Naive thymus-derived CD4-positive, alpha-beta T cell (primary cell): ENCODE measurements at places on chromosomes 7 and 10.

- no peak for DNase-seq
These were observed 74.2 kb downstream of the EGFR start for GRCh38 chr7:55092975-55093373.

- DNase-seq, result no peak
These were observed 27.9 kb upstream of the PWWP2B start for GRCh38 chr10:132368881-132369635.

DNA sequence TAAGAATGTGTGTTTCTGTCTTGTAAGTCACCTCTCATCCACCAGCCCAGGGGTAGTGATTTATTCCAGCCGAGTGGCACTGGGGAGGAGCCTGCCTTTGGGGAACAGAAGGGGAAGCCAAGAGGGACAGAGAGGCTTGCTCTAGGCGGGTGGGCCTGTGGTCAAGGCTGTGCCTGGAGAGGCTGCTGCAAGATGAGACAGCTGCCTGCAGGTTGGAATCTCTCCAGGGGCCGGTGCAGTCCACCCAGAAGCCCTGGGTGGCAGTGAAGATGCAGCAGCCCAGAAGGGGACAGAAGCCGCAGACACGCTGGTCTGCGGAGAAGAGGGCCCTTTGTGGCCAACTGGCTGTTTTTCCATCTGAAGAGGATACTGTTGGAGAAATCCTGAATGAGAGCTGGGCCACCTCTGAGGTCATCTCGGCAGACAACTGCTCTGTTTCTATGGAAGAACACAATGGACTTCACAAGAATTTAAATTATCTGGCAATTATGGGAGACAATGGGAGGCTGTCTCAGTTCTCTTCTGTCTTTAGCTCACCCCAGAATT lies 175.7 kb downstream of the GFRA1 start:
- DNase-seq, result no peak

DNA sequence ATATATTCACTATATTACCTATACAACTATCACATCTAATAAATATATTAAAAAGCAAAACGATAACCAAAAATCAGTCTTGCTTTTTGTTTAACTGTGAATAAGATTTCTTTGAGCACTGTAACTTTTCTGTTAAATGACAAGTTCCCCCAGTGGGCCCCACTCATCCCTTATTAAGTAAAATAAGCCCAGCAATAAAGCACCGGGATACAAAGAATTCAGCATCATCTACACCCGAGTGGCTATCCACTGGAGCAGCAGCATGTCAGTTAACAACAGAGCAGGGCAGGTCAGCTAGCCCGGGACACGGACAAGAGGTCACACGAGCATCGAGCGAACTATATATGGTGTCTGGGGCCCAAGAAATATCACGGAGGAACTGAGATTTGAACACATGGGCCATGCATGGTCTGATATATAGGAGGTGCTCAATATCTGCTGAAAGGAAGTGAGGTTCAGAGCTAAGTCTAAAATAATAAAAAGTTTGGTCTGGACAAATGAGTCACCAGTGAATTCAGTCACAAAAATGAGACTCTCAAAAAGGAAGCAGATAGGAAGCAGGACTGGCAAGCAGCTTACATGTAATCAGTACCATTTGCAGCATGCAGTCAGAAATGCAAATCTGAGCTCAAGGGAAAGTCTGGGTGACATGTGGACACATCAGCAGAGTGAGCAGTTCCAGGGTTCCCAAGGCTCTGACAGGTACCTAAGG lies 4.1 kb downstream of the ERCC6 start:
- no peak for DNase-seq

GRCh38 chr10:123043409-123043925 lies 34.7 kb downstream of the ACADSB start:
- DNase-seq, result no peak

- DNase-seq, result no peak
These were observed 151.8 kb downstream of the WNT2 start for GRCh38 chr7:117171106-117171505.

- DNase-seq, result no peak
These were observed 43.2 kb downstream of the CCNY start for GRCh38 chr10:35379226-35380137.

GRCh38 chr10:31101123-31101522 lies 69.5 kb upstream of the ZNF438 start:
- no peak for DNase-seq

DNA sequence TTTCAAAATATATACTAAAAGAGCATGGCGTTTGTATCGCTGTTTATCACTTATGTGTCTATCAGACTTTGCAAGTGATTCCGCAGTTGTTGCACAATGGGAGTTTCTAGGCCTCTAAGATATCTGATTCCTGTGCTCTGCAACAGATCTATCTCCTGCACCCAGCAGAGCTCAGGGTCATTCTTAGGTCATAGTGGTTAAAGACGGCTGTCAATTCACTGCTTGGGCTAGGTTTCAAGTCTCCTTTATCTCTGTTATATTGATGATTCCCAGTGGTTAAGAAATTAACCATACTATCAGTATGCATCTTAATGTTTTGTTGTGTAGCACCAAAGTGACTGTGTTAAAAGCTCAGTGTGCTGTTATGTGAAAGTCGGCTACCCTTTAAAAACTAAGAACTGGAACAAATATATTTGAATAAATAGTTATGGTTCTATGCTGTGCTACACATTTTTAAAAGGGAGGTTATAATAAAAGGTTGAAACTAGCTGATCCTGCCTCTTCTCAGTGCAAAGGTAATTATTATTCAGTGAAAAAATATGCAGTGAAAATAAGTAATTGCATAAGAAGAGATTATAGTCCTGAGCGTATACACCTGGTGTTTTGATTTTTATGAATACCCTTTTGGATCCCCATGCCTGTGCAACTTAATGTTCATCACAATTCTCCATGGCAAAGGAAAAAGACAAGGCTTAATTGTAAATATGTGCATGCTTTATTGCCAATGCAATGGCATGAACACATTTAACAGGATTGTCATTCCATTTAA lies 24.0 kb downstream of the HOXA1 start:
- no peak for DNase-seq

GRCh38 chr7:70695795-70696083 lies 436.2 kb upstream of the GALNT17 start:
- no peak for DNase-seq

DNA sequence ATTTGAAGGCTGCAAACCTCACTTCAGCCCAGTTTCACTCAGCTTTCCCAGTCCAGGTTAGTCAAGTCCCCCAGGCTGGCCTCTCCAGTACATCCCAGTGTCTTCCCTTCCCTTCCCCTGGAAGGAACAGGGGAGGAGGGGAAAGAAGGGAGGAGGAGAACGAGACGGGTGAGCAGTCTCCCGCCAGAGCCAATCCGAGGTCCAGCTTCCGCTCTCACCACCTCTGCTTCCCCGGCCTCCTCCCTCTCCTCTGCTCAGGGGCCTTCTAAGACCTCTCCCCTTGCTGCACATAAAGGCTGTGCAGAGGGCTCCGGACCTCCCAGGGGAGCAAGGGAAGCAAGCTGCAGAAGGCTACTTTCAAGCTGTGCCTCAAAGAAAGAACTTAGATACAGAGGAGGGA lies 4.1 kb downstream of the ATG9B start:
- no peak for DNase-seq
